ENCODE measurements at places on chromosomes 3 and 15.

DNA sequence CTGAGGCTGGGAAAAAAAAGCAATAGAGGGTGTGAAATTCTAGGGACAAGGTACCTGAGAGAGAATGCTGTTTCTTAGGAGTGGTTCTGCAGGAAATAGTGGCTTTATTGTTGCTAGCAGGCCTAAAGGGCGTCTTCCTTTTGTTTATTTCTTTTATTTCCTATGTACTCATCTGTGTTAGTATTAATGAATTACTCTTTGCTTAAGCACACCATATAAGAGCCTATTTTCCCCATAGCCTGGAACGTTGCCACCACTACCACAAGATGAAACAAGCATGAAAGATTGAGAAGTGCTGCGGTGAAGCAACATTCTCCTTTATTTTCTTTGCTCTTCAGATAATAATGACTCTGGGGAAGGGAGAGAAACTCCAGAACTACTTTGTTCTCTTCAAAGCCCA lies 21.3 kb upstream of the GOLIM4 start:
- DNase-seq: no peak

DNA sequence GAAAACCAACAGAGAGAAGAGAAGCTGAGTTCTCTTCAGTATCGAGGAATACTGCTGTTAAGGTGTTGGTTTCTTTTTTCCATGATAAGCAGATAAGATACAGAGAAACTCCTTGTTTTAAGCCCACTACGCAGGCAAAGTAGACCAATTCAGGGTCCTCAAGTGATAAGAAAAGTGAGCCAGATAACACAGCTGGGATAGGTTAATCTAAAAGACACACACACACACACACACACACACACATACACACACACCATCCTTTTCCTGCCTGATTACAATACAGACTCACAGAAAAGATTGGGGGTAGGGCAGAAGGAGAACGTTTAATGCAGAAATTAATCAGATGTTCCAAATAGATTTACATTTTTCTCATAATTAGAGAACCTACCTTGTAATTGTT lies 6.5 kb upstream of the PHLDB2 start:
- DNase-seq: no peak

DNA sequence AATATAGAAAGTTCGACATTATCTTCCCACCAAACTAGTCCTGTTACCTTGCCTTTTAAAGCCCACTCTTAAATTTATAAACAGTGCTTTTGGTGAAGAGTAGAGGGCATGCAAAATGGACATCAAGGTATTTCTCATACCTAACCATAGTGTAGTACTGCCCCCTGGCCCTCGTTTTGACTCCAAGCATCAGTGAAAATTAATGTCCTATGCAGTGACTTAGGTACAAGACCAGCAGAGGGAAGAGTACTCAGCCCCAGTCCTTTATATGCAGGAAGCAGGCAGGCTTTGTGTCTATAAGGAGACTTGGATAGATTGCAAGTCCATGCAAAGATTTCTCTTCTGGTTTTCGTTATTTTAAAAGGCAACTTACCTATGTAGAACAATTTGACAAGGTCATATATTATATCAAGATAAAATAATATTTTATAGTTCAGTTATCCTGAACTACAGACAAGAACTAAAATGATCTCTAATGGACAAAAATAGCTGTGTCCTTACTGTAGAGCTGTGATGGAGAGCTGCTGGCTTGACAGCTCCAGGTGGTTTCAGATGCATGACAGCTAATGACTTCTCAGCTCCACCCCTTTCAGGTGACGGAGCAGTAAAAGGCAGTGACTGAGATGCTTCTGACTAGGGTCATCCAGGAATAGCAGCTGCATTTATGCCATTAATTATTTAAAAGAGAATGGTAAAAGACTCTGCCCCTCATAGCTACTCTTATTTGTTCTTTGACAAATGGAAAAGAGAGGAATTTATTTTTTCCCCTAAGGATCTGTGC lies 646.1 kb downstream of the SQOR start:
- no peak for DNase-seq

- DNase-seq: peak; percentile 51
These were observed 3.1 kb upstream of the MECOM start for GRCh38 chr3:169666376-169667165.

DNA sequence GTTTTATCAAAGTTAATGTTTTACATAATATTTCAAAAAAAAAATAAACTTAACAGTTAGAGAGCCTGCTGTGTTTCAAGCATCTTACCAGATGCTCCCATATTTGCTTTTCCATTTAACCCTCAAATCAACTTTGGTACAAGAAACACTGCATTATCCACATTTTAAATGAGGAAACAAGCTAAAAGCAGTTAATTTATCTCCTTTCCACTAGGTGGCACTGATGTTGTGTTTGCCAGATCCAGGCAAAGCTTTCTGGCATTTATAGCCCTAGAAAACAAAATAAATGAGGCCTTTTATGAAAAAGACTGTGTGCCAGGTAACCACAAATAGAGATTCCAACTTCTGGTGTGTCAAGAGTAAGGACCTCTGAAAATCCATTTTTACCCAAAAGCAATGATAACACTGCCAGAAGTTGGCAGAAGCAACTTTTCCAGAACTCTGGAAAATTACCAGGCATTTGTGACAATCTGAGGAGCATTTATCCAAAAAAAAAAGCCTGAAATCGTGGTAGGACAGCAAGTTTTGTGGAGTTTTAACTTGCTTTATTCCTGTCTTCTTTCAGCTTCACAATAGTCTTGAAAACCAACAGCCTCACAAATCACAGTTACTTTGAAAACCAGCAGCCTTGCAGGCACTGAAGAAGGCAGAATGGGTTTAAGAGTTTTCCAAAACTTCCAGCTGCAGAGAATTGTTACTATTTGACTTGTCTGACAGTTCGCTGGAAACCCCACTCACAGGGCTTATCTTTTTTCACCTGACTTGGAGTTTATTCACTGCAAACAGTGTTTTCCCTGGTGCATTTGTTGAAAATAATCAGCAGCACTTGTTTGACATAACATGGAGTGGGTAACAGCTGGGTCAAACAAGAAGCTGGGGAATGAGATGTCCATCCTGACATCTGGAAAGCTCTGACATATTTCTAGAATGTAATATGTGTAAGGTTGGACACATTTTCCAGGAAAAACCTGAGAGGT lies 9.2 kb downstream of the FAM162A start:
- no peak for DNase-seq

GRCh38 chr15:48285329-48286214 lies 45.7 kb upstream of the DUT start:
- peak; percentile 60 for DNase-seq

GRCh38 chr15:92869263-92869940 lies 30.7 kb upstream of the CHD2 start:
- no peak for DNase-seq

DNA sequence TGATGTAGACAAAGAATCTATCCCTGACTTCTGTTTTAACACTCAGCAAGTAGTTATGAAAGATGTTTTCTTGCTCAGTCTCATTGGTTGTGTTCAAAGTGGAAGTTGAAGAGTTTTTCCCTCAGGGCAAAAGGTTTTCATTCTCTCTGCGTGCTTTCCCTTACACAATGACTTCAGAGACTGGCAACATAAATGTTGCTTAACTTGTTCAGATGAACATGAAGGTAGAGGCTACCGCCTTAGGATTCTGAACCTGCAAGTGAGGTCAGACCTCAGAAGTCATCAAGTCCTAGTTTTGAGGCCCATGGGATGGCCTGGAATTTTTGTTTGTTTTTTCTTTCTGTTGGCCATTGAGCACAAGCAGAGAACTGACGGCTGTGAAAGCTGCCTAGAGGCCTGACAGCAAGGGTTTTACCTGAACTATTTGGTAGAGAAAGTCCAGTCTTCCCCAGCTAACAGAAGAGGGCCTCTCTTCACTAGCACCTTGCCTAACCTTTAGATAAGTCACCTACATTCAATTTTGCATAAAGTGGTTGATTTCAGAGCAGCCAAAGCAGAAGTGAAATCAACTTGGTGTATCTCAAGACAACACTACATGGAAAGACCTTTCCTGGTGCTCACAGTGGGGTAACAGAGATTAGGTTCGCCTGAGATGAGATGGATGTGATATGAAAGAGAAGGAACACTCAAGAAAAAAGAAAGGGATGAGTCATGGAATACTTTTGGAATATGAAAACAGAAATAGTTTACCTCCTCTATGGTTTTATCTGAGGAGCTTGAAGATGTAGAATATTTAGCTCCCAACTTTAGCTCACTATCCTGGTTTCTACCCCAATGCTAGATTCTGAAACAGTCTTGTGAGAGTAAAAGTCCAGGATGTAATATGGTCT lies 53.6 kb upstream of the AP4E1 start:
- no peak for DNase-seq

- DNase-seq: no peak
These were observed 21.6 kb upstream of the RASA2 start for GRCh38 chr3:141465221-141465620.

- no peak for DNase-seq
These were observed 26.6 kb upstream of the LMCD1 start for GRCh38 chr3:8474991-8475390.

GRCh38 chr15:38894243-38894948 lies 329.8 kb upstream of the RASGRP1 start:
- DNase-seq: no peak

DNA sequence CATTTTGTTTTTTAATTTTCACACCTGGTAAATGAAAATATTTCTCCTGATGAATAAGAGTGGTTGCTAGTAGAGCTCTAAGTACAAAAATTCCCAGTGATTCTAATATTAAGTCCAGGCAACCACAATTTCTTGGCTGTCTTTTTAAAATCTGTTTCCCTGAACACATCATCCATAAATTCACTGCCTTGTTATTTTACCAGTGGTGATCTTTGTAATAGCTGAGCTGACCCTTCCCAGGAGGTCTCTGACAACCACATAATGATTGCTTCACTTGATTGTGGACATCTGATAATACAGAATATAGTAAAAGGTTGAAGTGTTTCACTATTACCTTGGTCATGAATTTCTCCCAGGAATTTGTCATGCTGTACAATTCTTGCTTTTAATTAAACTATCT lies 13.9 kb upstream of the TOP2B start:
- no peak for DNase-seq

DNA sequence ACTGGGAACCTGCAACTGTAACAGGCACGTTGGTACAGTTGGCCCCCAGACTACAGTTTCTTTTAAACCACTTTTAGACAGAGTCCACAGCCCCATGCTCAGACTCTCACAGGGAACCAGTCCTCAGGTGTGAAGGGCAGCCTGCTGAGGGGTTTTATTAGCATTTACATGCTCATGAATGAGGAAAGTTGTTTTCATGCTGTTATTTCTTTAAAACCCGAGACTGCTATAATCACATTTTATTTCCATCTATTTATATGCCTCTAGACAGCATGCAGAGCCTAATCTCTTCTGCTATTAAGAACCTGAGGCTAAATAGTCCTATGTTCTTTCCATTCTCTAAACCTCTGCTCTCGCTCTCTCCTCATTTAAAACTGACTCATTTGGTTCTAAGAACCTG lies 26.3 kb upstream of the FSIP1 start:
- DNase-seq: no peak

- DNase-seq: no peak
These were observed 107.7 kb downstream of the OSBPL10 start for GRCh38 chr3:31873254-31873820.

GRCh38 chr3:64151342-64151871 lies 73.9 kb downstream of the PRICKLE2 start:
- no peak for DNase-seq

GRCh38 chr15:67241132-67241855 lies 13.2 kb downstream of the AAGAB start:
- no peak for DNase-seq
